ENCODE measurements at places on chromosomes 11 and 22.

DNA sequence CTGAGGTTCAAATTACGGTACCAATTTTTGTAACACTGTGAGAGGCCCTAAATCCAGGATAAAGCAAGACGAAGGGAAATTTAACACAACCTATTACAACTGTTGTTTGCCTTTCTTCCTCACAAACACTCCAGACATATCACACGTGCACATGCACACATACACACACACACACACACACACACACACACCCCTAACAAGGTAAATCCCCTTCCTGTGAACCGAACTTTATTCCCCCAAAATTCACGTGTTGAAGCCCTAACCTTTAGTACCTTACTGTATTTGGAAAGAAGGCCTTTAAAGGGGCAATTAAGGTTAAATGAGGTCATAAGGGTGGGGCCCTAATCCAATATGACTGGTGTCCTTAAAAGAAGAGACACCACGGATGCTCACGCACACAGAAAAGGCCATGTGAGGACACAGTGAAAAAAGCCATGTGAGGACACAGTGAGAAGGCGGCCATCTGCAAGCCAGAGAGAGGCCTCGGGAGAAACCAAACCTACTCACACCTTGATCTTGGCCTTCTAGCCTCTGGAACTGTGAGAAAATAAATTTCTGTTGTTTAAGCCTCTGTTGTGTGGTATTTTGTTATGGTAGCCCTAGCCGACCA, 1.8 kb downstream of the SERGEF start:
- DNase-seq: no peak

DNA sequence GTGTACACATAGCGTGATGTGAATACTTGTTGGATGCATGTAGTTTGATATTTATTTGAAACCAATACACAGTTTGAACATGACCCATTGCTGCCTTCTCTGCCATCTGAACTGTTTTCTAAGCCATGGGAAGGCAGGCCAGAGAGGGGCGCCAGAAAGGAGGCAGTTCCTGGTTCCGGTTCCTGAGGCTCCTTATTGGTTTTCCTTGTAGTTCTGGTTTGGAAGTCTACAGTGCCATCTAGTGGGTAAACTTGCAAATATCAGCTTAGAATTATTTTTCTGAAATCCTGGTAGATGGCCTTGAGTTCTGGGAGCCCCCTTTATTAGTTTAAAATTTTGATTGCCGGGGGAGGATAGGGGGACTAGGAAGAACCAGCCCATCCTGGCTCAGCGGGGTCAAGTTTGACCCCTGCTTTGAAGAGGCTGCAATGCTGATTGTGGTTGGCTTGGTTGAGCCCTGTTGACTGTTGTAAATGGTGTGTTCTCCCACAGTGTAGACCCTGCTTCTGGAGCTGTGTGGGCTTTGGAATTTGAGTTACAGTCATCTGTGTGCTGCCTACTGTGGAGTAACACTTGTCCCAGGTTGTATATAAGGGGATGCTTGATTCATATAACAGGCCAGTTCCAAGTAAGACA, 48.4 kb downstream of the GRAMD1B start:
- peak; percentile 76 for DNase-seq

DNA sequence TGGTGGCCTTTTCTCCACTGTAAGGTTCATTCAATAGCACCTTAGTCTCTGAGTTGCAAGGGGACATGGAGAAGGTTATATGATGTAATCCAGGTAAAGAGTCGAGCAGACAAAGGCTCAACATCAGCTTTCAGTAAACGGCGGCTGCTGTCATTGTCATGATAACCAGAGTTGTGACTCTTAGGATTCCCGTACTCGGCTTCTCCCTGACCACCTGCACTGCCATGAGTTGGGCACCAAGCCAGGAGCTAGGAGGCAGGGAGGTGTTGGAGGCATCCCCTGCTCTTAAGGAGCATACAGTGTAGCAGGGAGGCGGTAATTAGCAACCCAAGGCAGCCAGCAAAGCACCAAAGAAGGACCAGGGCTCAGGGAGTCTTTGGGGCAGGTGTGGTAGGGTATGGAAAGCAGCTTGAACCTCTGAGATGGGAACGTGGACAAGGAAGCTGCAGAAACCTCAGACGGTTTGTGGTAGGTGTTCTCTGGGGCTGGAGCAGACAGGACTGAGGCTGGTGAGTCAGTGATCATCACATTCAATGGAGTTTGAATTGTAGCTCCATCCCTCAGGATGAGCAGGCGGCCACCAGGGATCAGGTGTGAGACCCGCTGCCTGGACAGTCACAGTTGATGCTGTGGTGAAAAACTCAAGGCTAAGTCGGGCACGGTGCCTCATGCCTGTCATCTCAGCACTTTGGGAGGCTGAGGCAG, 31.7 kb downstream of the LIF start:
- DNase-seq: no peak

DNA sequence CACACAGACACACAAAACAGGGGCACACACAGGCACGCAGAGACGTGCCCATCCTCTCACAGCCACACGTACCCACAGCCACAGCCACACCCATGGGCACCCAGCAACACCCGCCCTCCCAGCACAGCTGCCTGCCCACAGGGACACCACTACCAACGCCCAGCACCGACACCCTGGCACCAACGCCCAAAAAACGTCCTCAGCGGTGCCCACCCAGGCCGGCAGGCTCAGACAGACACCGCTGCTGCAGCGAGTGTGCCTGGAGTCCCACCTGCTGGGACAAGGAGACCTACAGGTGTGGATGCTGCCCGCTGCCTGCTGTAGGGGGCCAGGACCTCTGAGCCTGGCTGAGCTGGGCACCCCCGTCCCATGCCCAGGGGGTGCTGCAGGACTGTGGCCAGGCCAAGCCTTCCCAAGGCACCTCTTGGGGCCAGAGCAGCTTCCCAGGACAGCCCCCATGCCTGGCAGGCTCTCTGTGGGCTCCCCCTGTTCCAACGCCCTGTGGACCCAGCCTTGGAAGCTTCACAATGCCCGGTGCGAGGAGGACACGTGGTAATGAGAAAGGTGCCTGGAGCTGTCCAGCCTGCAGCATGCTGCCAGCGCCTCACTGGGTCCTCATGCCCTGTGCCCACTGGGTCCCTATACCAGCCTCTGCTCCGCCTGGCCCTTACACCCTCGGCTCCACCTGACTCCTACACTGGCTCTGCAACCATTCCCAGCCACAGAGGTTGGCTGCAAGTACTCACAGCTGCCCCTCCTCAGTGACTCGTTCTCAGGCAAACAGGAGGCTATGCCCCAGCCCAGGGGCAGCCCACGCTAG, 45.8 kb upstream of the TH start:
- DNase-seq: no peak

GRCh38 chr11:123382555-123383074, 47.5 kb upstream of the GRAMD1B start:
- DNase-seq: no peak

DNA sequence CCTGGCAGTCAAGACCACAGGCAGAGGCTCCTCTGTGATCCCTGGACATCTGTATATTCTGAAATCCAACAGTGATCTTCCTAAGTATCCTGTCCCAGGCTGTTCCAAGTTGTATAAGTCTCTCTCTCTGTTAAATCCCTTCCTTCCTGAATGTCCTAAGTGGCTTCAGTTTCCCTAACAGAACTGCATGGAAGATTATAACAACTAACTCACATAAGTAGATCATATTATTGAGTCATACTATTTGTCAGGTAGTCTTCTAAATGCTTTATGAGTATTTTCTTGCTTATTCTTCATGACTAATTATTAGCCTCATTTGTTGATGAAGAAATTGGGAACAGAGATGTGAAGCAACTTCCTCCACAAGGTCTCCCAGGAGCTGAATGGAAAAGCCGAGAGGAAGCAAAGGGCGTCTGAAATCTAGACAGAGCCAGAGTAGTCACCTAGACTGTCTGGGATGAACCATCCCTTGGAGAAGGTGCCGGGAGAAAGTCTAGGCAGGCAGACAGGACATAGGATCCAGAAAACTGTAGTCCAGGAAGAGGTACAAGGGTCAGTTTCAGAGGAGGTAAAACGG, 93.2 kb upstream of the FAT3 start:
- no peak for DNase-seq

DNA sequence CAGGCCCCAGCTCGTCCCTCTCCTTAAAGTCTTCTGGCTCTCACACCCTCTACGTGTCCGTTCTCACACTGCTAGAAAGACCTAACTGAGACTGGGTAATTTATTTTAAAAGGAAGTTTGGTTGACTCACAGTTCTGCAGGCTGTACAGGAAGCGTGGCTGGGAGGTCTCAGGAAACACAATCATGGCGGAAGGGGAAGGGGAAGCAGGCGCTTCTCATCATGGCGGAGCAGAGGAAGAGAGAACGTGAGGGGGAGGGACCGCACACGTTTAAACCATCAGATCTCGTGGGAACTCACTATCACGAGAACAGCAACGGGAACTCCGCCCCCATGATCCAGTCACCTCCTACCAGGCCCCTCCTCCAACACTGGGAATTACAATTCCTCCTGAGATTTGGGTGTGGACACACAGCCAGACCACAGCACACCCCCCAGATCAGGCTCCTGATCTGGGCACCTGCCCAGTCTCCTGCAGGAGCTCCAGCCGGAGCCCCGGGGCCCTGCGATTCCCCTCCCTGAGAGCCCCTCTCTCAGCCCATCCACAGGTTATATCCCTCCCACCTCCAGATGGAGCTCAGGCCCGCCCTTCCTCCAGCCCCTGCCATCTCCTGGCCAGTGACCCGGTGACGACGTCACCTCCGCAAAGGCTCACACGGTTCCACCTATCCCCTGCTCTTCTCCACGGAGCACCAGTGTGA, 170.2 kb downstream of the BRD1 start:
- DNase-seq: peak; percentile 96

- DNase-seq: no peak
Observed at GRCh38 chr11:58856806-58857205, 12.3 kb upstream of the GLYATL2 start.

GRCh38 chr11:62710001-62710345, 2.5 kb downstream of the GNG3 start:
- no peak for DNase-seq

DNA sequence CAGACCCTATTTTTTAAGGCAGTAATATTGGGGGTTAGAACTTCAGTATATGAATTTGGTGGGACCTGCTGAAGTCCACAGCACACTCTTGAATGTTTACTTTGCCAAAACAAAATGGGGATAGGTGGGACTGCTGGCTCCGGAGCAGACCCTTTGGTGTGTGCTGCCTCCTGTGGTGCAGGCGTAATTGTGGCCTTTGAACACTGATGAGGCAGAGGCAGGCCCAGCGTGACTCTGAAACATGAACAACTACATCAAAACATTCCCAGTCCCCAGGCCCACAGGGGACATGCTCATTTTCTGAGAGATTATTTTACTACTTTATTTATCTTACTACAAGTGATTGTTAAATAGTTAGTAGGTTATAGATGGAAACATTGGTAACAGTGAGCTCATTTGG, 225.0 kb upstream of the TBCEL start:
- DNase-seq: no peak

DNA sequence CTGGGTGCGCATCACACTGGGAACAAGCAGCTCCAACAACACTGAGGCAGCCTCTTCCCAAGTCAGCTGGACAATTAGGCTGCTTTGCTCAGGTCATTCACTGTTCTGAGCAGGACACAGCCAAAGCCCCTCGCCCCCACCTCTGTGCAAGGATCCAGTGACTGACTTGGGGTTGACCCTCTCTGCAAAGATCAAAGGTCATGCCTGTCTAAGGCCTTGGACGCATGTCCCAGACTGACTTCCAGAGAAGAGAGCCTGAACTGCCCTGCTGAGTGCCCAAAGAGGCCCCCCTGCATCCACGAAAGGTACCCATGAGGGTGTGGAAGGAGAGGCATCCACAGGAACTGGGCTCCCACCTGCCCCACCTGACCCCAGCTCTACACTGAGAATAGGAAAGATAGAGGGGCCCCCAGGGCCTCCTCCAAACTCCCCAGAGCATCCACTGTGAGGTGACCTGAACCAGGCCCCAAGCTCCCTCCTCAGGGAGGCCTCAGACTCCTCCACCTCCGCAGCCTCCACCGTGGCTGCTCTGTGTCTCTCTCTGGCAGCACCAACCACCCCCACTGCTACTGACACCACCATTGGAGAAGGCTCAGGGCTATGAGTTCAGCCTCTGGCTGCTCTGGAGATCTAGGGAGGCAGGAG, 53.5 kb downstream of the IGLL5 start:
- DNase-seq: no peak

DNA sequence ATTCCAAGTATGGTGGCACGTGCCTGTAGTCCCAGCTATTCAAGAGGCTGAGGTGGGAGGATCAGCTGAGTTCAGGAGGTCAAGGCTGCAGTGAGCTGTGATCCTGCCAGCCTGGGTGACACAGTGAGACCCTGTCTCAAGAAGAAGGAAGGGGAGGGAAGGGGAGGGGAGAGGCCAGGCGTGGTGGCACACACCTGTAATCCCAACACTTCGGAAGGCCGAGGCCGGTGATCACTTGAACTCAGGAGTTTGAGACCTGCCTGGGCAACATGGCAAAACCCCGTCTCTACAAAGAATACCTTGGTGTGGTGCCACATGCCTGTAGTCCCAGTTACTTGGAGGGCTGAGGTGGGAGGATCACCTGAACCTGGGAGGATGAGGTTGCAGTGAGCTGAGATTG, 145.7 kb downstream of the SHANK2 start:
- no peak for DNase-seq

GRCh38 chr11:65452806-65453490, 30.4 kb downstream of the NEAT1 start:
- DNase-seq: no peak

- DNase-seq: no peak
Observed at GRCh38 chr11:19345519-19345847, 104.7 kb upstream of the E2F8 start.

GRCh38 chr22:39288135-39288898, 31.1 kb downstream of the RPL3 start:
- no peak for DNase-seq

DNA sequence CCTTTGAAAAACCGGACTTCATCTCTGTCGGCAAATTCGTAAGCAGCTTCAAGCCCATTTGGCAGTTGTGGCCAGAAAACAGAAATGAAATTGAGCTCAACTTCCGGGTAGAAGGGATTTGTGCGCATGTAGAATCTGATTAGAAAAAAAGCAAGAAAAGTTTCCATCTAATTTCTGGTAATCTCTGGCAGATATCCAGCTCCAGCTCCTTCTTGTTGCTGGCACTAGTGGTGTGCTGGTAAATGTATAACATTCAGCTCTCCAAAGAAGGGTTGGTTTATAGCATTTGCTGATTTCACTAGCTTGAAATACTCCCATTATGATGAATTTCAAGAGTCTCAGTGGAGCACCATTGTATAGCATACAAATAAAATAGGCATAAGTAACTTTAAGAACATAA, 5.4 kb downstream of the MMP1 start:
- no peak for DNase-seq

All from endothelial cell of umbilical vein (primary cell).